ENCODE measurements at places on chromosomes 4 and X. TPM values are rescaled to one million over a fixed set of nuclear protein-coding genes. Genes with fewer than 3 reads are reported as not detected.

DMP1 gene
- not detected for total RNA-seq

PF4V1 gene
- not detected for total RNA-seq

NDNF gene
- 1.8 TPM for total RNA-seq

HSFX2 gene
- 0.25 TPM for total RNA-seq

SRPK3 gene
- 0.13 TPM for total RNA-seq

RENBP gene
- total RNA-seq: 10.1 TPM

SLC4A4 gene
- total RNA-seq: not detected

PGAM4 gene
- total RNA-seq: not detected

ANKRD37 gene
- total RNA-seq: 6.4 TPM

Data from dermis microvascular lymphatic vessel endothelial cell (primary cell).